ENCODE measurements at places on chromosomes 4 and X.

- DNase-seq, result no peak
These were observed 193.7 kb downstream of the SPATA18 start for GRCh38 chr4:52244848-52245247.

GRCh38 chrX:46333550-46333949 is 211.7 kb downstream of the ZNF674 start:
- no peak for DNase-seq

- DNase-seq, result no peak
These were observed 110.3 kb downstream of the UBE2NL start for GRCh38 chrX:143994206-143994605.

DNA sequence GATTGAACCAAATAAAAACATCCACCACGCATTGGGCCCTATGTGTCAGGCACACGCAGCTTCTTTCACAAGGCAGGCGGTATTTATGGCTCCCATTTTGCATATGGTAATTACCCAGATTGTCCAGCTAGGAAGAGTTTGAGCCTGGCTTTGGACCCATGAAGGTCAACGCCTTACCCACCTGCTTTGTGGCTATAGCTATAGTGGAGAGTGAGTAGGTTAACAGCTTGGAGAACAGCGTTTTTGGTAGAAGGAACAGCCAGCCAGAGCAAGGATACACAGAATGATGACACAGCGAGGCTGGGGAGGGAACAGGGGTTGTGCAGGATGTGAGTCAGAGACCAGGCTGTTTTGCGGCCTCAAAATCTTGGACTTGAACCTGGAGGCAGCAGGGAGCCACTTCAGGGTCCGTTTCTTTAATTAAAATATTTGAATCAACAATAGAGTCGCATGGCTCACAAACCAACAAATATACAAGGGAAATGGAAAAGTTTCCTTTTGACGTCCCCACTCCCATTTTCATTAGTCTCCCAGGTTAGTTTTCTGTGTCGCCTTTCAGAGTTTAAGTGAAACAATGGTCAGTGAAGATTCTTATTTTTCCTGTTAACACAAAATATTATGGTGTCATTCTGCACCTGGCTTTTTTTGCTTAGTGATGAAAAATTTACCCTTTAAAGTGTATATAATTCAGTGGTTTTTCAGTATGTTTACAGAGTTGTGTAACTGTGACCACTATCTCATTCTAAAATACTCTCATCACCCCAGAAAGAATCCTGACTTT is 118.2 kb upstream of the STX18 start:
- no peak for DNase-seq

DNA sequence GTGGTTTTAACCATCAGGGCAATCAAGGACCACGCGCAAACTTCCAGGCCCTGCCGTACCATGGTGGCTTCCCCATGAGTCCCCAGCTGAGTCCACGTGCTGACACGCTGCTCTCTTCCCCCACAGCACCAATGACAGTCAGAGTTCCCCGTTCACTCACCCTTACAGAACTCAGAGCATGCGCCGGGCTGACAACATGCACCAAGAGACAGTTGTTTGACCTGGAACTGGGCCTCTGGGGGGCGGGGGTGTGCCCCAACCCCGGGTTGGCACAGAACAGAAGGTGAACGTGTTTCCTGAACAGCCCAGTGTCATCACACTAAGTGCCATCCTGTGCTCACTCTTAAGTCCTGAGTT is 29.4 kb downstream of the IRF2 start:
- DNase-seq, result no peak

DNA sequence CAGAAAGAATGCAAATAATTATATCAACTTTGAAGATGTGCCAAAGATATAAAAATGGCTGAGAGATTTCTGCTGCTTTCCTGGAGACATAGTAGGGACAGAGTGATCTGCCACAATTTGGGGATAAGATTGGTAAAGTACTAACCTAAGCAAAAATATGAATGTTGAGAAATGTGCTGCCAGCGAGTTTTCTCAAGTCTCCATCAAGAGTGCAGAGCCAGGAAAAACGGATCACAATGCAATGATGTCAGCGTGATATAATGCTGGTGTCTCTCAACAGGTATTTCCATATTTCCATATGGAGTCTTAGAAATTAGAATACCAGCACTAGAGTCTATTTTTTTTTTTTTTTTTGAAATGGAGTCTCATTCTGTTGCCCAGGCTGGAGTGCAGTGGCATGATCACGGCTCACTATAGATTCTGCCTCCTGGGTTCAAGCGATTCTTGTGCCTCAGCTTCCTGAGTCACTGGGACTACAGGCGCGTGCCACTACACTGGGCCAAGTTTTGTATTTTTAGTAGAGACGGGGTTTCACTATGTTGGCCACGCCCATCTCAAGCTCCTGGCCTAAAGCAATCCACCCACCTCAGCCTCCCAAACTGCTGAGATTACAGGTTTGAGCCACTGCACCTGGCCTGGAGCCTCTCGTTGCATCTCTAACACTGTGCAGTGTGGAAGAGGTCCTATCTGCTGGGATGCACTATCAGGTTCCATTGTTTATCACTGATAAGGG is 893.5 kb downstream of the TRIML1 start:
- DNase-seq, result no peak

DNA sequence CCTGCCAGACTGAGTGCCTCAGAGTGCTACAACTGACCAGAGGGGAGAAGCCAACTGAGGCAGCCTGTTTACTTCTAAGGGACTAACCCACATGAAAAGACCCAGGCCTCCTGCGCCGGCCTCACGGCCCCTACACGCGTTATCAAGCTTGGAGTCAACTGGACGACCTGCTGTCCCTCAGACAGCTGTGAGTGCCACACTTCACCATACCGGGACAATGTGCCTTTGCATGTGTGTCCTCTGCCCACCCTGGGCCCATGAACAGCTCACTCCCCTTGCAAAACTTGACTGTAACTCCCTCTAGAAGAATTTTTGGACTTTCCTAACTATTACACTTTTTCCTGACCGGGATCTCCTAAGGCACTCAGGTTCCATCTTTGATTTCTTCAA is 1.8 kb downstream of the NOP14 start:
- DNase-seq, result no peak

GRCh38 chr4:8039290-8039689 is 99.6 kb upstream of the AFAP1 start:
- no peak for DNase-seq

DNA sequence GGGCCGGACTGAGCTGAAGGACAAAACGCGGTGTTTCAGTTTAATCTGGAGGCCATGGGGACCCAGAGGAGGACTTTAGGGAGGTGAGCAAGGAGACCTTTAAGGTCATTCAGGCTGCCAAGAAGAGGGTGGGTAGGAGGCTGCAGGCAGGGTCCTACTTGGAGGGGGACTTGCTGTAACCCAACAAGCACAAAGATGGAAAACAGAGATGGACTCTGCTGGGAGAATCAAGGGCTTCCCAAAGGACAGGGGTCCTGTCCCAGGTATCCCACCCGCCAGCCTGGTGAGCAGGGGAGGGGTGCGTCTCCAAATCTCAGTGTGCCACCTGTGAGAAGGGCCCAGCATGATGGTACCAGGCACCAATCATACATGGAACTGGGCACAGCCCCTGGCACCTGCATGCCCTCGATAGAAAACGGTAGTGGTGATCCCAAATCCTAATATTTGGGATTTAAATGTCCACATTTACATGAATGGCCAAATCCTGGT is 3.9 kb upstream of the HAUS3 start:
- DNase-seq, result no peak

GRCh38 chr4:94933799-94934198 is 176.0 kb downstream of the BMPR1B start:
- no peak for DNase-seq

DNA sequence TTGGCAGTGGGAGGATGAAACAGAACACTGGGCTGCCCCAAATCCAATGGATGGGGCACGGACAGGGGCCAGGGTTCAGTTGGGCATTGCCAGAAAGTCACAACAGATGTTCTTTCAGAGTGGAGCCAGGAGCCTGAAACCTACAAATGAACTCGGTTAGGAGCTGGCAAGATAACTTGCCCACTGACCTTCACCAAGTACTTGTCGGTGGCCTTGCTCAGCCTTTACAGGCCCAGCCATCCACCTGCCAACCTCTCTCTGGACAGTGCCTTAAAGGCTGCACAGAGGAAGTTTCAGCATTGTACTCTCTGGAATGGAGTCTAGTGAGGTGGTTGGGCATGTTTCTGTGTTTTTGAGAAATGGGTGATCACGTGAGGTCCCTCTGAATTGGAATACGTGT is 87.1 kb upstream of the USP9X start:
- DNase-seq, result no peak

DNA sequence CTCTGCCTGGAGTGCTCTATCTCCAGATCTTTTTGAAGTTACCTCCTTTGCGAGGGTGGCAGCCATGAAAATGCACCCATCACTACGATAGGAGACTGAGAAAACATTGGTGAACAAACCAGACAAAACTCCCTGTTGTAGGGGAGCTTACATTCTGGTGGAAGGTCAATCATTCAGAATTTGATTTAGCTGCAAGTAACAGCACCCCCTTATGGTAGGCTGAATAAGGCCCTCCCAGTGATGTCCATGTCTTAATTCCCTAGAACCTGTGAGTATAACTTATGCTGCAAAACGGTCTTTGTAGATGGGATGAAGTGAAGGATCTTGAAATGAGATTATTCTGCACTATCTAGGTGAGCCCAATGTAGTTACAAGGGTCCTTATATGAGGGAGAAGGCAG is 5.6 kb upstream of the TEC start:
- DNase-seq, result no peak

DNA sequence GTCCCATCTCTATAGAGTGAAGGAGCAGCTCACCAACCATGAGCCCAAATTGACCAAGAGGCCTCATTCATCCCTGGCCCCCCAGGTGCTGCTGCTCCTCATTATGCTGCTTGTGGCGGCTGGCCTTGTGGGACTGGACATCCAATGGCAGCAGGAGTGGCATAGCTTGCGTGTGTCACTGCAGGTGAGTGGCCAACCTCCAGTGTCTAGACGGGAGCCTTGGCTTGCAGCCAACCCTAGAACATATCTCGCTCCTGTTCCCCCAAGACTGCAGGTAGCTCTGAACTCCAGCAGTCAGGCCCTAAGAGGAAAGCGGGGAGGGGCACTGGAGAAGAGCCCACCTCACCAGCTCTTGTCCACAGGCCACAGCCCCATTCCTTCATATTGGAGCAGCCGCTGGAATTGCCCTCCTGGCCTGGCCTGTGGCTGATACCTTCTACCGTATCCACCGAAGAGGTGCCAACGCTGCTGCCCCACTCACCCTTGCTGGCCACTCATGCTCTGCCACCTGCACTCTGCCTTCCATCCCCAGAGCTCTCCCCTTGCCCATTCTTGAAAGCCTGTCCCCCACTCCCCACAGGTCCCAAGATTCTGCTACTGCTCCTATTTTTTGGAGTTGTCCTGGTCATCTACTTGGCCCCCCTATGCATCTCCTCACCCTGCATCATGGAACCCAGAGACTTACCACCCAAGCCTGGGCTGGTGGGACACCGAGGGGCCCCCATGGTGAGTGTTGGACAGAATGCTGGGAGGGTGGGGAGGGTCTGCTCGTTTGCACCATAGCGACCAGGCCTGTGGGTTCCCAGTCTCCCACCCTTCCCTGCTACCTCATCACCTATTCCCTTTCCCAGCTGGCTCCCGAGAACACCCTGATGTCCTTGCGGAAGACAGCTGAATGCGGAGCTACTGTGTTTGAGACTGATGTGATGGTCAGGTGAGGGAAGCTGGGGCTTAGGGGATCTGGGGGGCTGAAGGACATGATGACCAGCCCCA is 3.5 kb downstream of the GDPD2 start:
- DNase-seq, result no peak

- DNase-seq, result no peak
These were observed 985.6 kb upstream of the PCDH7 start for GRCh38 chr4:29734343-29735213.

- DNase-seq, result no peak
These were observed 52.6 kb upstream of the UNC5C start for GRCh38 chr4:95601356-95601755.

GRCh38 chr4:26094911-26095310 is 180.9 kb downstream of the SMIM20 start:
- DNase-seq, result no peak

- DNase-seq, result no peak
These were observed 392.5 kb downstream of the ZNF674 start for GRCh38 chrX:46152756-46153155.

- no peak for DNase-seq
These were observed 69.7 kb upstream of the DCLK2 start for GRCh38 chr4:150008546-150008945.

DNA sequence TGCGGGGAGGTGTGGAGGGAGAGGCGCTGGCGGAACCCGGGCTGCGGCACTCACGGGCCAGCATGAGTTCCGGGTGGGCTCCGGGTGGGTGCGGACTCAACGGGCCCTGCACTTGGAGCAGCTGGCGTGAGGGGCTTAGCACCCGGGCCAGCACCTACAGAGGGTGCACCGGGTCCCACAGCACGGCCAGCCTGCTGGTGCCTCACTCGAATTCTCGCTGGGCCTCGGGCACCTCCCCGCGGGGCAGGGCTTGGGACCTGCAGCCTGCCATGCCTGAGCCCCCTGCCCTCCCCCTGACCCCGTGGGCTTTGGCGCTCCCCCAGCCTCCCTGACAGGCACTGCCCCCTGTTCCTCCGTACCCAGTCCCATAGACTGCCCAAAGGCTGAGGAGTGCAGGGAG is 10.8 kb upstream of the CAMK2D start:
- no peak for DNase-seq

DNA sequence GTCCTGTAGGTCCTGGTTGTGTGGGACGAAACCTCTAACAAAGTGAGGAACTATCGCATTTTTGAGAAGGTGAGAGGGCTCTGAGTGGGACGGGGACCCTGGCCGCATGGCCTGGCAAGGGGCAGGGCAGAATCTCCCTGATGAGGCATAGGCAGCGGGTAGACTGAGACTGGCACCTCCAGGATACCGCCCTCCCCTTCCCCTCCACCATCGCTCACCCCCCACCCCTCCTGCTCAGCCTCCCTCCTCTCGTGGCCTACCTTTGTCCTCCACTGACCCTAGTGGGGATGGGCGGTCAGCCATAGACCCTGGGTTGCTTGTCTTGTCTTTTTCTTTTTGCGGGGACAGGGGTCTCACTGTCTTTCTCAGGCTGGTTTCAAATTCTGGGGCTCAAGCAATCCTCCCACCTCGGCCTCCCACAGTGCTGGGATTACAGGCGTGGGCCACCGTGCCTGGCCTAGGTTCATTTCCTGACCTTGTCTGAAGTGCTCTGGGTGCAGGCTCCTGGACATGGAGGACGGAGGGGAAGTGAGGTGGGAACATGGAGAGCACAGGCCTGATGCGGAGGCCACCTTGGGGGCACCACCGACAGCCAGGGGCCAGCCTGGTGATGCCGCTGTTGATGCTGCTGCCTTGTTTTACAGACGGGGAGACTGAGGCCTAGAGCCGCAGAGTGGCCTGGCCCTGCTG is 10.5 kb upstream of the ADD1 start:
- DNase-seq, result no peak

DNA sequence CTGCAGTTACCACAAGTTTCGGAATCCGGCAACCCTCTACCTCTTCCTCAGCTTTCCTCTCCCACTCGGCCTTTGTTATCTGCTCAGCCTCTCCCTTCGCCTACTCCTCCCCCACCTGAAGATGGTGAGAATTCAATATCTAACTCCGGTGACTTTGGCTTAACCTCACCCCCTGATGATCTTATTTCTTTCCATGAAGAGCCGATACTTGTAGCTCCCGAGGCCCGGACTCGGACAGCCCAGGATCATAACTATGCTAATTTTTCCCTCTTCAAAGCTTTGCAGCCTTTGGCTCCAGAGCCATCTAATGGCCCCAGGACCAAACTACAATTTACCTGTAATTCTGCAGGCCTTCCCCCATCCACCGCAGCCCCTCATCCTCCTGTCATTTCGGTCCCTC is 32.0 kb upstream of the MGST2 start:
- DNase-seq, result no peak

- no peak for DNase-seq
These were observed 90.6 kb downstream of the TLL1 start for GRCh38 chr4:165963621-165964020.
